ENCODE measurements at places on chromosomes 4 and X. TPM values are rescaled to one million over a fixed set of nuclear protein-coding genes. Genes with fewer than 3 reads are reported as not detected.
A peak's percentile ranks its signal among the peaks of the same experiment; 100 is the strongest.

- DNase-seq = no peak
Measured at GRCh38 chr4:148061141-148061481, 329.2 kb downstream of the ARHGAP10 start.

CDS1 gene
- 3.8 TPM for total RNA-seq

GRCh38 chrX:18252644-18253359 is 32.1 kb upstream of the BEND2 start:
- DNase-seq = no peak

MAMLD1 gene
- total RNA-seq = 6.6 TPM

AMBN gene
- not detected for total RNA-seq

- DNase-seq = peak; percentile 91
Measured at GRCh38 chr4:88610771-88611170, 18.5 kb downstream of the HERC3 start.

- DNase-seq = no peak
Measured at GRCh38 chr4:128675083-128675482, 134.4 kb upstream of the JADE1 start.

F8A2 gene
- not detected for total RNA-seq

DNA sequence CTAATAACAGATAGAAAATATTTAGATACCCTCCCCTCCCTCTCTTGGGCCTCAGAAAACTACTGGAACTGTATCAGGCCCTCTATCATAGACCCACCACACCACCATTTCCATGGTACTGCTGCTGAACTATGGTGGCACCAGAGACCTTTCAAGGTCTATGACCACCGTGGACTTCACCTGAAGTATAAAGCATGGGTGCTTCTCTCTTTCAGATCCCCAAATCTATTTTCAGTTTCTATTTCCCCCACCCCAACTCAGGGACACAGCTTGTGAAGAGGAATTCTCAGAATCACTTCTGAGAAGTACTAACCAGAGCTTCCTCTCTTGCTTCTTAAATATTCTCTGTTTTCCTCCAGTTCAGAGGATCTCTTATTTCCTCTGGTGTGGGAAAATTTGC is 840.8 kb upstream of the HTR2C start:
- DNase-seq = no peak

DNA sequence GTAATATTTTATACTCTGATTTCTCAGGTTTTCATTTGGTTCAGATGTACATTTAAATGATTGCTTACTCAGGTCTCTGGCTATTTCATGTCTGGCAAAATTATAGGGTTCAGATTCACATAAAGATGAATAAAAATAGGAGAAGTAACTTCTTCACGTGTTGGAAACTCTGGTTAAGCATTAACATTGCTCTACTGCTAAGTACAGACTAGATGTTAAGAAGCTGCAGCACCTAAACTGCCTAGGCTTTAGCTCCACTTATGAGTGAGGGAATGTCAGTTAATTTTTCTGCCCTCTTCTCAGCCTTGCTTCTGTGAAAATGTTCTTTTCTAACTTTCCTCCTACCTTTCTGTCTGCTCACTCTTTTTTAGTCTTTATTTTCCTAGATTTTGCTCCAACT is 361.2 kb downstream of the ARAP2 start:
- no peak for DNase-seq

GRCh38 chr4:151100531-151100930 is 1.1 kb downstream of the RPS3A start:
- DNase-seq = no peak

RTL9 gene
- total RNA-seq = 0.91 TPM

DNA sequence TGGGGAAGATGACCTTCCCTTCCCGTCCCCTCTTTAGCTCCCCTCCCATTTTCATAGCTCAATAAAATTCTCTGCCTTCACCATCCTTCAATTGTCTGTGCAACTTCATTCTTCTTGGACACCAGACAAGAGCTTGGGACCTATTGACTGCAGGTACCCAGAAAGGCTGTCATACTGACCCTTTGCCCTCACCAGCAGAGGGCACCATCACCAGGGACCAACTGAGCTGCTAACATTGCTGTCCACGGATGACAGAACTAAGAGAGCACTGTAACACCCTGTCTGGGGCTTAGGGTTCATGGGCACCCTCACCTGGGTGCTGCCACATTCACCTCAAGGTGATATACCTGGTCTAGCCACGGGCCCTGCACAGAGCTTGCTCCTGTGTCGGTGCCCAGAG is 141.3 kb upstream of the VCX3B start:
- no peak for DNase-seq

- no peak for DNase-seq
Measured at GRCh38 chrX:115949900-115950822, 220.4 kb upstream of the AGTR2 start.

SPON2 gene
- total RNA-seq = 47.8 TPM

DRD5 gene
- total RNA-seq = not detected

- no peak for DNase-seq
Measured at GRCh38 chr4:79584352-79584751, 176.3 kb upstream of the GK2 start.

AKAP14 gene
- not detected for total RNA-seq

- no peak for DNase-seq
Measured at GRCh38 chrX:143472347-143472938, 44.8 kb downstream of the SPANXN3 start.

IL15 gene
- 4.8 TPM for total RNA-seq

DNA sequence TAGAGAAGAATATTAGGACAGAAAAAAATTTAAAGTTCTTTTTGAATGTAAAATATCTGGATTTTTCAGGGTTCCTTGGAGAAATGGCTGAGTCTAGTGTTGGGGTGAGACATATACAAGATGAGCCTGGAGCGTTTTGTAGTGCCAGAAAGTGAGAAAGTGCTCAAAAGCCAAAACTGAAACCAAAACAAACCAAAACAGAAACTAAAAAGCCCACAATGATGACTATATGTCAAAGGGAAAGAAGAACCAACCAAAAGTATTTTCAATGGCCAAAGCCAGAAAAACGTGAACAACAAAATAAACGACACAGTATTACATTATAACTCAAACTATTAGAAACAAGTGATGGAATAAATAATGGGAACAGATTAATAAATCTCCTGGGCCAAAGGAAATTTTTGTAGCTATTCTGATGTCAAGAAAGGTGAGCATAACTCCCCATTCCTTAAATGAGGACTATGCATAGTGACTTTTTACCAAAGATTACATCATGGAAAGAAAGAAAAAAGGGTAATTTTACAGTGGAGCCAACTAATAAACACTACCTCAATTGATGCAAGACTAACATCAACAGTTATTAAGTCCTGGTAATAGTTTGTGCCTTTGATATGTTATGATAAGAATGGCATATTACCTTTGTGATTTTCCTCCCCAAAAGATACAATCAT is 1137.6 kb downstream of the C4orf33 start:
- no peak for DNase-seq

GRCh38 chr4:122687531-122688061 is 44.9 kb upstream of the BBS12 start:
- no peak for DNase-seq

- DNase-seq = peak; percentile 44
Measured at GRCh38 chr4:54169176-54169575, 59.9 kb upstream of the PDGFRA start.

- no peak for DNase-seq
Measured at GRCh38 chr4:2598511-2599303, 62.3 kb downstream of the FAM193A start.

CSTF2 gene
- 14.6 TPM for total RNA-seq

All from astrocyte (in vitro differentiated cells and primary cell).